Hippocampal formation (tissue), 2 donors: ENCODE measurements at places on chromosomes 5 and 9.

DNA sequence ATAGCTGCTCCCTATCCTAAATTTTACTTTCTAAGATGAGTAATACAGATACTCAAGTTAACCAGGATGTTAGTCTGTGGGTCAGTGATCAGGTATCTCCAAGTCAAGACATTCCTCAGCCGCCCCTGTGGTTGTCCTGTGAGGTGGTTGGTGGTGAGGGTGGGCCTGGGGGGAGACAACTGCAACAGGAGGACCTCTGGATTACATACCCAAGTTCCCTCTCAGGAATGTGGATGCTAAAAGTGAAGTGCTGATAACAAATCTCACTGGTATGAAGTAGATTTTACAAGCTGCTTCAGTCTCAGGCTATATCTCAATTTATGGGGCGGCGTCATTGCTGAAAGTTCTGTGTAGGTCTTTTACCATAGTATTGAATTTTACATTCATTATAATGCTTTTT is 38.3 kb downstream of the SLC1A3 start:
- no peak for DNase-seq

GRCh38 chr5:147046281-147046680 is 167.7 kb upstream of the PPP2R2B start:
- DNase-seq = no peak

GRCh38 chr5:67992923-67993322 is 222.6 kb upstream of the PIK3R1 start:
- DNase-seq = no peak

DNA sequence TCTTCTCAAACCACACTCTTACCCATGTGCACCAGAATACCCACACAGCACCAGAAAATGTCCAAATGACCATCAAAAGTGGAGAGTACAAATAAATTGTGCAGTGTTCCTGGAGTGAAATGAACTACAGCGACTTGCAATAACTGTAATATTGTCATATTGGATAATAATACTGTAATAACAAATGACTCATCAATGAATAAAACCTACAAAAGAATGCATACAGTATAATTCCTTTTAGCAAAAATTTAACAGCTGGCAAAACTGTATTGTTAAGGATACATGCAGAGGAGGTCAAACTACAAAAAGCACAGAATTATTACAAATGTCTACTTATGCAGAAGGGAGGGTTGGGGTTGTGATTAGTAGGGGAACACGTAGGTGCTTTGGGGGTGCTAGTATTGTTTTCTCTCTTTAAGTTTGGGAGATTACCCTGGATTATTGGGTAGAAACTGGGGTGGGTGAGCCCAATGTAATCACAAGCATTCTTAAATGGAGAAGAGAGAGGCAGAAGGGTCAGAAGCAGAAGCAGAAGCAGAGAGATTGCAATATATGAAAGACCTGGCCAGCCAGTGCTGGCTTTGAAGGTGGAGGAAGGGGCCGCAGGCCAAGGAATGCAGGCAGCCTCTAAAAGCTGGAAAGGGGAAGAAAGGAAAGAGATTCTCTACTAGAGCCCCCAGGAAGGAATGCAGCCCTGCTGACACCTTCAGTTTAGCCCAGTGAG is 21.8 kb downstream of the IRF1 start:
- DNase-seq = no peak

GRCh38 chr5:91366551-91366950 is 16.6 kb downstream of the ARRDC3 start:
- DNase-seq = no peak

DNA sequence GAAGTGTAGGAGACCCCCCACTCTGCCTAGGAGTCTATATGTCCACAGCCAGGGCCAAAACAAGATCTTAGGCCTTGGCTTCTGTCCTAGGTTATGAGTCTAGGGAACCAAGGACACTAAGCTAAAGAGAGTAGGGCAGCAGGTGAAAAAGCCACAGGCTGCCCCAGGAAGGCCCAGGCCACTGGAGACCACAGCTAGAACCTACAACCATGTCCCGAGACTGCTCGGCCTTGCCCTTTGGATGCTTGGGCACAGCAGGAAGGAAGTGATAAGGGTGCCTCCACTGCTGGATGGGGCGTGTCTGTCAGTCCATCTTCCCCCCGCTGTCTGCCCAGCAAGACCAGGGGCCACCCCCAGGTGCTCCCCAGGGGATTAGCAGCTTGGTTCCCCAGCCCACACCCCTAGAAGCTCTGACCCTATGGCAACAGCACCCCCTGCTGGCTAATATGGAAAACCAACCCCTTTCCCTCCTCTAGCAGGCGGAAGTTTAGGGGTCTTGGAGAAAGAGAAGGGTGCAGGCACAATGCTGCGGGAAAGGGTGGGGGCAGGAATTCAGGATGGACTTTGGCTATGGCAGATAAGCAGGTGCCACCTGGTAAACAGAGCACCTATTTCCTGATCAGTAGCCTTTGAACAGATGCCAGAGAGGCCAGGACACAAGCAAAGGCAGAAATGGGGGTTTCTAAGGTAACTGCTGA is 10.5 kb upstream of the IRF1 start:
- DNase-seq = peak; percentile 71

DNA sequence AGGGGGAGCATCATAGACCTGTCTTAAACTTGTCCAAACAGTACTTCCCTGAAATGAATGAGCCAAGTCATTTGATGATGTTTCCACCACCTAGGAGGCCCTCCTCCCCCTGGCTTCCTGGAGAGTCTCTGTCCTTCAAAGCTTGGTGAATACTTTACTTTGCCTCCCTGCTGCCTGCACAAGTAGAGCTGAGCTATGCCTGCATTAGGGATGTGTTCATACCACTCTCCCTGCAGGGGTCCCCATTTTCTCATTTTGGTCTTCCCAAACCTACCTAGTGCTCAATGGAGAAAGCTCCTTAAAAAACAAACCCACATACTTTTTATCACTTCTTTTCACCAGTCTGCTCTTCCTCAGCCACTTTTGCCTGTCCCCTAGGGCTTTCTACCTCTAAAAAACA is 7.7 kb downstream of the CCNI2 start:
- peak; percentile 45 for DNase-seq

GRCh38 chr9:134770972-134771971 is 109.3 kb upstream of the FCN2 start:
- DNase-seq = no peak

DNA sequence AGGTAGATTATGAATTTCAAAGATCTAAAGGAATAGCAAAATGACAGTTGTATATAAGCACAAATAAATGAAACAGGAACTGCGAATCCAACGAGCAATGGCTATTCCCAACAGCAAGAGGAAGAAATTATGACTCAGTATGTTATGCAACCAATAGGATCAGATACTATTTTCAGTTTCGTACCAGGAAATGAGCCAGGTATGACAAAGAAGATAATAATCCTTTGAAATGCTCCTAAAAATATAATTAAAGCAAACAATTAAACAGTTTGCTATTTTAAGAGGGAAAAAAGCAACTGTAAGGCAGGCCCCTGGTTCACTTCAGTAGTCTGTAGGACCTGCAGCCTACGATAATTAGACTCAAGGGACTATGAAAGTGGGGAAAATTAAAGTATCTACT is 58.9 kb downstream of the AUH start:
- no peak for DNase-seq

DNA sequence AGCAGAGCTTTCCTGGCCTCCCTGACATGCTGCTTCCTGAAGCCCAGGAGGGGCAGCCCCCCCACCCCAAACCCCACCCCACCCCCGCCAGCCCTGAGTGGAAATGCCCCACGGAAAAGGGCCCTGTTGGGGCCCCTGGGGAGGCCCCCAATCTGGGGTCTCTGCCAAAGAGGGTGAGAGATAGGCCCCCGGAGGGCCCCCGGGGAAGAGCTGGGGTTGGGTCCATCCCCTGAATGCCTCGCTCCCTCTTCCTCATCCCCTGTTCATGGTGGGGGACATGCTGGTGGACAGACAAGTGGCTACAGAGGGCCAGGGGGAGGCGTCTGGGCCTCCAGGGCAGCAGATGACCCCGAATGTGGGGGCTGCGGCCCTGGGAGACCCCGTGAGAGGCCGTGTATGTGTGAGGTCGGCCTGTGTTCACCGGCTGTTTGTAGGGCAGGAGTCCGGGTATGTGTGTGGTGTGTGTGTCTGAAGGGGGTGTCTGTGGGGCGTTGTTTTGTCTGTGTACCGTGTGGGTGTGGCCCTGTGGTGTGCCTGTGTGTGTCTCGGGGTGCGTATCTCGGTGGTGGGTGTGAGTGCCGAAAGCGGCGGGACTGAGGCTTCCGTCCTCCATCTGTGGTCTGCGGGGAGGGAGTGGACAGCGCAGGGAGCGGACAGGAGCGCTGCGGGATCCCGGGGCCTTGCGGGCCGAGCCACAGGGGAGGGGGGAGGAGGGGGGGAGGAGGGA is 11.3 kb downstream of the C9orf50 start:
- DNase-seq = no peak

DNA sequence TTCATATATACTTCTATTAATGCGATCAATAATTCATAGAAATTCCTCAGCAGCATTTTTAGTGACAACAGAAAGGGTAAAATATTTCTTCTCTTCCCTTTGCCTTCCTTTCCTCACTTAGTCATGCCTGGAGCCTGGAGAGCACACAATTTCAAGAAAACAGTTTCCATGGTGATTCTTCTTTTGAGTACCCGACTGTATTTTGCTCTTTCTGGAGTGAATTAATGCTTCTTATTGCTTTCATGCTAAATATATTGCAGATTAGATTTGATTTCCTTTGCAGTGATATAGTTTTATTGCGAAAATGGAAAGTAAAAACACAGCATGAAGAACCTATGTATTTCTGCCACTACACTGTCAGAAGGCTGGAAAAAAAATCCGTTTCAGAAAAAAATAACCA is 153.5 kb downstream of the PPP2R2B start:
- peak; percentile 17 for DNase-seq
